ENCODE measurements at places on chromosomes 6 and 20.

GRCh38 chr6:161038229-161039031, 46.9 kb downstream of the MAP3K4 start:
- DNase-seq, result no peak

- DNase-seq, result no peak
Measured at GRCh38 chr6:109772883-109773431, 81.9 kb downstream of the FIG4 start.

DNA sequence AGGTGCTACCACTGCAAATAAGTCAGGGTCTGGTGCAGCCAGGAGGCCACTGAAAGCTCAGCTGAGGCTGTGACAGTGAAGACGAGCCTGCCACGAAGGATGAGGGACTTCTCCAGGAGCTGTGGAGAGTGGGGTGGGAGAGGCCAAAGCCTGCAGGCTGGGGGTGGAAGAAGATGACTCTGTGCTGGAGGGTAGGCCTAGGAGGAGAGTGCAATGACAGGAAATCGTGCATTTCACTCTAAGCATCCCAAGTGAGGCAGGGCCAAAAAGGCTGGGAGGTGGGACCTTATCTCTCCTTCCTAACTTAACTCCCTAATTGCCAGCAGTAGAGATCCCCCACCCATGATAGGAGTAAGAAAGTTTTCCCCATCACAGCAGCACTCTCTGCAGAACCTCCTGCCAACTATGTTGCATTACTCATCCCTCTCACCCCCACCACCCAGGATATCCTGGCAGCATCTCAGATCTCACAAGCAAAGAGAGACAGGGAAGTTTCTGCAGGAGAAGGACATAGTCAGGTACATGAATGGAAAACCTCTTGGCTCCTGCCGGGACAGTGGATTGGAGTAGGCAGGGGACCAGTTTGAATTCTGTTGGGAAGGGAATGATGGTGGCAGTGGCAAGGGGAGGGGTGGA, 466.2 kb downstream of the CDH26 start:
- no peak for DNase-seq

GRCh38 chr6:37674161-37674560, 23.5 kb downstream of the MDGA1 start:
- DNase-seq, result no peak

GRCh38 chr6:120384671-120385070, 949.6 kb downstream of the TBC1D32 start:
- no peak for DNase-seq

- DNase-seq, result no peak
Measured at GRCh38 chr20:59157961-59158541, 5.6 kb upstream of the ZNF831 start.

DNA sequence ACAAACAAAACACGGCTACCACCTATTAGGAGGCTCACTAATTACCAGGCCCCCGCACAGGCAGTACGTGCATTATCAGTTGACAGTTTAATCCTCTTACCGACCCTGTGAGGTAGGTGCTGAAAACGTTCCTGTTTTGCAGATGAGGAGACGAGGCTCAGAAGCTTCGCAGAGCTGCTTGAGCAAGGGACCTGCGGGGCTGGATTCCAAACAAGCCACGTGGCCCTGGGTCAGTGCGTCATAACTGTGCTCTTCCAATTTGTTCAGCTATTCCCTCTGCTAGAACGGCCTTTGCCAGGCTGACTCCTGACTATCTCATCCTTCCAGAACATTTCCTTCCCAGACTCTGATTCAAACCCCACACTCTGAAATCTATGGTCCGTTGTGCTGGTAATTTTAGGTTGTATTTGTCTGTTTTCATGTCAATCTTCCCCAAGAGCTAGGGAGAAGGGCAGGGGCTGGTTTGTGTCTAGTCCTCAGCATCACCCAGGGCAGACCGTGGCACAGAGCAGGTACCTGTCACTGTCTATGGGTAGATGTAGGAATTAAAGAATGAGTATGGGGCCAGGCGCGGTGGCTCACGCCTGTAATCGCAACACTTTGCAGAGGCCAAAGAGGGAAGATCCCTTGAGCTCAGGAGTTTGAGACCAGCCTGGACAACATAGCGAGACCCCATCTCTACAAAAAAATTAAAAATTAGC, 28.8 kb upstream of the TLDC2 start:
- DNase-seq, result no peak

- no peak for DNase-seq
Measured at GRCh38 chr20:61797200-61797599, 268.5 kb downstream of the TAF4 start.

- no peak for DNase-seq
Measured at GRCh38 chr6:11215773-11216172, 16.7 kb downstream of the NEDD9 start.

- no peak for DNase-seq
Measured at GRCh38 chr20:64268174-64268573, 12.6 kb downstream of the PCMTD2 start.

DNA sequence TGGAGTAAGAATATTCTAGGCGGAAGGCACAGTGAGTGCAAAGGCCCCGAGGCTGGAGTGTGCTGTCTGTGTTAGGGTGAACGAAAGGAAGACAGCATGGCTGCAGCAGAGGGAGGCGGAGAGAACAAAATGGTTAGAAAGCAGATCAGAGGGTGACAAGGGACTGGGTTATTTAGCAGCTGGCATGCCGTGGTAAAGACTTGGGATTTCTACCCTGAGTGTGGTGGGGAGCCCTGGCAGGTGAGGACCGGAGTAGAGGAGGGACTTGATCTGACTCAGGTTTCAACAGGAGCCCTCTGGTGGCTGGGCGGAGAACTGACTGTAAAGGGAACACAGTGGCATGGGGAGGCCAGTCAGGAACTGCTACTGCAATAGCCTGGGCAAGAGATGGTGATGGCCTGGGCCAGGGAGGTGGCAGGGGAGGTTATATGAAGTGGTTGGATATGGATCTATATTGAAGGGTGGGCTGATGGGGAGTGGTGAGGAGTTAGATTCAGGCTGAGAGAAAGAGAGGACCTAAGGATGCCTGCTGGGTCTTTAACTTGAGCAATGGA, 38.0 kb downstream of the PIM1 start:
- DNase-seq, result peak; percentile 59

GRCh38 chr6:46969206-46969605, 47.5 kb upstream of the ADGRF5 start:
- DNase-seq, result no peak

DNA sequence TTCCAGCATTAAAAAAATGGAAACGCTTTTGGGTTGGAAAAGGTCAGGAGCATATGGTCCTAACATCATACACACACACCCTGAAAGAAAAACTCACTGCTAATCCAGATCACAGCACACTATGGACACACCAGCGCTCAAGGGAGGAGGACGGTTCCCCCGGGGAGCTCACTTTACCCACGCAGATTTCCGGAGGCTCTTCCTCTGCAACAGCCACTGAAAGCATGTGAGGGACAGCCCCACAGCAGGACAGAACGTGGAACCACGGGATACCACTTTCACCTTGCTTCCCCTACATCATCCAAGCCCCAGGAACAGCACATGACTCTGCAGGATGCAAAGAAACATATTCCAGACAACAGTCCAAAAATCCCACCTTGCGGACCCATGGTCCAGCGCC, 13.2 kb downstream of the SNHG17 start:
- no peak for DNase-seq

DNA sequence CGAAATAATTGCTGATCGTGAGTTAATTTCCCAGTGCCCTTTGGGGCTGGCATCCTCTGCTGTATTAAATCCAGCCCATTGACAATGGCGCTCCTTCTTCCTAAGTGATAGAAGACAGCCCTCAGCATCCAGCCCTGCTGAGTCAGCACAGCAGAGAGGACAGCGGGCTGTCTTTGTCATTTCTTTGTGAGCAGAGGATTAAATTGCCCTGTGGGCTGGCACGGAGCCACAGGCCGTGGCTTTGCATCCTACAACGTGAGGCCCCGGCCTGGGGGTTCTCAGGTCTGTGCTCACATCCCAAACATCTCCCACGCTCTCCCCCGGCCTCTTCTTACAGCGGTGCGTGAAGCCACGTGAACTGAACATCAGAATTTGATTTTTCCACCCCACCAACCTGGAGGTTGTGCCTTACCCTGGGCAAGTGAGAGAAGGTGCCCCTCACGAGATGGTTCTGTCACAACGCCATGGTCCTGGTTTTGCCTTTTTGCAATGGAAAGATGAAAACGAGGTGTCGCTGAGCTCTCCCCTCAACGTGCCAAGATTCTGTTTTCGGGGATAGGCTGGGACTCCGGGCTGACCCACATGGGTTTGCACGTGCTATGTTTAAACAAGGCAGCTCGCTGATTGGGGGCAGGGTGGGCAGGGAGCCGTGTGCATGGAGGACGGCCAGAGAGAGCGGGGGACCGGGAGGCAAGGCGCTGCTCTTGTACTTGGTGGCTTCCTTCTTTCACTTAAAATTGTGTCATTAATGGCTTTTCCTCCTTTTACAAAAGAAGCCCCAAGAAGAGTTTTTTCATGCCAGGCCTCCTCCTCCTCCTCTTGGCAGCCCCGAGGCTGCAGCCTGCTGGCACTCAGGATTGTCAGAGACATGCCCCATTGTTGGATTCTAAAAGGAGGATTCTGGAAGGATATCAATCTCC, 19.5 kb downstream of the CDH4 start:
- DNase-seq, result no peak

DNA sequence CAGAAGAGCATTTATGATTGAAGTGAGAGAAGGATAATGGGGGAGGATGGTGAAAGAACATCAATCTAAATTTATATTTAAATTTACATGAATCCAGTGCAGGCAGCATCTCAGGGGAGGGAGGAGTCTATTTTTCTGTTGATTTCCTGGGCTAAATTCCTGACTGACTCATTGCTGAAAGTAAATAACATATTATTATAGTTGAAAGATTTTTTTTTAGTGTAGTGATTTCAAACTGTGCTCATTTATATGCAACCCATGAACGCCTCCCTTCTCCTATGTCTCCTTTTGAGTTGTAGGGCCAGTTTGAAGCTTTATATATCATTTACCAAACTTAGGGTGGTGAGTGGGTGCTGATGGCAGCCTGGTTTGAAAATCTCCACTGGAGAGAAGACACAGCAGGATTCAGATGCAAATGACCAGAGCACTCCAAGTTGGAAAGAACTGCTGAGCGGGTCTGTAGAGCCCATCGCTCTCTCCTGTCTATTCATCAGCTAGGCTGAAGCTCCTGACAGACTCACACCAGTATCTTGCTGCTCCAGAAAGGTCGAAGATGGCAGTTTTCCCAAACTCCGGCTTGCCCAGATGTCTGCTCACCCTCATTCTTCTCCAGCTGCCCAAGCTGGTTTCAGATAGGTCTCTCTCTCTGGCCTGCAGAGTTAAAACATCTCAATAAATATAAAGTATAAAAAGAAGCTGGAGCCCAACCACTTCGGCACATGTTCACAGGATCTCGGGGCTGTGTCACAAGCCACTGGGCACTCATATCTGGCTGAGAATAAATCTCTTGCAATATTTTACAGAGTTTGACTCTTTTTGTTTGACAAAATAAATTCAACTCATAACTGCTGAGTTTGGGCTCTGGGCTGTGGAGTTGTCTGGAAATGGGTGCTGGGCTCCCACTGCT, 18.3 kb downstream of the BTN2A1 start:
- no peak for DNase-seq

- DNase-seq, result no peak
Measured at GRCh38 chr6:155188707-155189496, 74.9 kb upstream of the CLDN20 start.

DNA sequence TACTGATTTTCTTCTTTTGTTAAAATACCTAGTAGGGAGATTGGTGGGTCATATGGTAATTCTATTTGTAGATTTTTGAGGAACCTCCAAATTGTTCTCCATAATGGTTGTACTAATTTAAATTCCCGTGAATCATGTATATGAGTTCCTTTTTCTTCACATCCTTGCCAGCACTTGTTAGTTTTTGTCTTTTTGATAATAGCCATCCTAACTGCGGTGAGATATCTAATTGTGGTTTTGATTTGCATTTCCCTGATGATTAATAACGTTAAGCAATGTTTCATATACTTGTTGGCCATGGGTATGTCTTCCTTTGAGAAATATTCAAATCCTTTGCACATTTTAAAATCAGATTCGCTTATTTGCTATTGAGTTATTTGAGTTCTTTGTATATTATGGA, 110.9 kb downstream of the JAG1 start:
- DNase-seq, result no peak

- DNase-seq, result no peak
Measured at GRCh38 chr20:47411161-47411560, 54.7 kb upstream of the ZMYND8 start.

DNA sequence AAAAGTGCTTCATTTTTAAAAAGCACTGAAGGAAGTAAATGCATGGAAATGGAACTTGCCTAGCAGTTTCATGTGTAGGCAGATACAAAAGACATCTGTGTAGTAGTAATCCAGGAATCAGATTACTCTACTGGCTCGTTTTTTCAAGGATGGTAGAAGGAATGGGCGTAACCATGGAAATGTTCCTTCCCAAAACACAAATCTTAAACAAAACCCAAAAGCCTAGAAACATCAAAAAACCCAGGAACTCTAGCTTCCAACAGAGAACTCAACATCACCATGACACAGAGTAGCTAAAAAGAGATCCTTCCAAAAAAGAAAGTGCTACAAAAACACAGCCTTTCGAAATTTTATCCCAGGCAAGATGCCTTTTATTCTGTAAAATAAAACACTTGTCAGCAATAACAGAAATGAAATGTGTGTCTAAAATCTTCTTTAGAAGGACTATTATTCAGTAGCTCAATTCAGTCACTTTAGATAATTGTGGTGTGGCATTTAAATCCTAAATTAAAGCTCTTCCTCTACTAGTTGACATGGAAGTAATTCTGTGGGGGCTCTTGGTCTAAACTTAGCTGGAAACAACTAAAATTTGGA, 81.7 kb downstream of the FAM217A start:
- no peak for DNase-seq

DNA sequence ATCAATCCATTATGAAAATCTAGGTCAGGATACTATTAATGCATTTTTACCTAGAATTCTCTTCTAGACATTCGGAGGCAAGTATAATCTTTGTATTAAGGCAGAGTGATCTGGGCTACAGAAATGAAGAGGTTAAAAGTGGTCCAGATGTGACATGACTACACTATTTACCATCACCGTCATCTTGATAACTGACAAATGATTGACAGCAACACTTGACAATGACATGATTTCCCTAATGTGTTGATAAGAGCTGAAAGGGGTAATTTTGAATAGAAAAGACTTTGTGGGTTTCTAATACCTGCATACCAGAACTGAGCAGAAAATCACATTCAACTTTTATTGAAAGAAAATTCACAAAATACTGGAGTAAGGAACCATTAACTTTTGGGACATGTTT, 718.9 kb upstream of the MAP3K7 start:
- no peak for DNase-seq

GRCh38 chr6:148247386-148248063, 95.1 kb upstream of the SASH1 start:
- no peak for DNase-seq

DNA sequence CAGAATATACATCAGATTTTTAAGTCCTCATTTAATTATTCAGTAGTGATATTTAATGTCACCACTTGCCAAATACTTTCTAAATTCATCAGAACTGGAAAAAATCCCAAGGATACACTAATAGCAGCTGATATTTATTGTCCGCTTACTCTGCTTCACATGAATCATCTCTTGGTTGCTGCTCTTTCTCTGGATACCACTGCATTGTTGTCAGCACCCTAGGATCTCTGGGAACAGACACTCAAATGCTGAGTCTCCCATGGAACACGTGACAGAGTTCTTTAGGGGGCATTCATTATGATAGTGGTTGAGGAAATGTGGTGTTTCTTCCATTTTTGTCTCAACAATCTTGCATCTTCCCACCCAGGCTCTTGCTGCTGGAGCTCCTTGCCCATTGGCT, 318.0 kb downstream of the RFPL4B start:
- no peak for DNase-seq

GRCh38 chr6:9647599-9647998, 767.3 kb downstream of the TFAP2A start:
- no peak for DNase-seq

Measured in stimulated activated CD8-positive, alpha-beta memory T cell treated with anti-CD3 and anti-CD28 coated beads, Interleukin-15, amount 100 ng/mL, for 24 hours (primary cell).